ENCODE measurements at places on chromosomes 1 and 21. TPM values are rescaled to one million over a fixed set of nuclear protein-coding genes. Genes with fewer than 3 reads are reported as not detected.

DNA sequence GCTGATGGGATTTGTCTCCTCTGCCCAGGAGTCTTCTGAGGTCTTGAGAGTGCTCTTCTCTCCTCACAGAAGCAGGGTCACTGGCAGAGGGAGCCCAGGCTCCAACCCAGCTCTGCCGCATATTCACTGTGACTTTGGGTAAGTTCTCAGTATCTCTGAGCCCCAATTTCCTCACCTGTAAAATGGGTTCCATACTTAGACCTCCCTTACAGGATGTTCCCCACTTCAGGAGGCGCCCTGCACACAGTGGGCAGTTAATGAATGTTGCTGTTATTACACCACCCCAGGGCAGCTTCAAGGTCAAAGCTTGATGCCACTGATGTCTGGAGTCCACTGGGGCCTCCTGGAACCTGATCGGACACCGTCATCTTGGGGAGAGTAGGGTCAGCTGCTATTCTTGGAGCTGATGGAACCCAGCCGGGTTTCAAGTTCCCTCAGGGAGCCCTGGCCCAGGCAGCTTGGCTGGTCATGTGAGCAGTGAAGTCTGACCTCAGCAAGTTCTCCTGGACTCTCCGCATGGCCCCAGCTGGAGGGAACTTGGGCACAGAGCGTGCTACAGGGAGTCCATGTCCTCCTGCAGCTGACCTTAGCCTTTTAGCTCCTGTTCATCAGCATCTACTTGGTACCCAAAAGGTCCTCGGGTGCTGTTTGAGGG is 21.8 kb downstream of the COA7 start:
- DNase-seq: peak; percentile 33

The CYYR1 gene
- total RNA-seq: 5.5 TPM

DNA sequence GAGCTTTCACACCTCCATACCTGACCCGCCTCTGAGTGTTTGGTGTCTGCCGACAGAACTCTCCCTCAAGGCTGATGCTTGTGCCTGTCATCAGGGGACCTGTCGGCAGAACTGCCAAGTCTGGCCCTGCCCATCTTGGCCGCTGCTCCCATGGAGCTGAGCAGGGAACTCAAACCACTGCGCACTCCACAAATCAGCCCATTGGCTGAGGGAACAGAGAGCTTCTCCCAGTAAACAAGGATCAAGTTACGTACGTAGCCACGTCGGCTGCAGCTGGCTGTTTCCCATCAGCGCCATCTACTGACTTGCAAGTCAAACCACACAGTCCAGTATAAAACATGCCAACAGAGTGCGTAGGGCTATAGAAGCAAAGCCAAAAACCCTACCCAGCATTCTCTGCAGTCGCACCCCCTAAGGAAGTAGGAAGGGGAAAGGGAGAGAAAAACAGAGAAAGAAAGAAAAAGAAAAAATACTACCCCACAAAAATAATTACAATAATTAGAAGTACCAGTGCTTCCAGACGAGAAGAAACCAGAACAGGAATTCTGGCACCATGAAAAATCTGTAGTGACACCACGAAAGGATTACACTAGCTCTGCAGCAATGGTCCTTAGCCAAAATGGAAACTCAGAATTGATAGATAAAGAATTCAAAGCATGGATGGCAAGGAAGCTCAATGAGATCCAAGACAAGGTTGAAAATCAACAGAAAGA is 13.1 kb downstream of the KRTAP13-1 start:
- peak; percentile 65 for DNase-seq

DNA sequence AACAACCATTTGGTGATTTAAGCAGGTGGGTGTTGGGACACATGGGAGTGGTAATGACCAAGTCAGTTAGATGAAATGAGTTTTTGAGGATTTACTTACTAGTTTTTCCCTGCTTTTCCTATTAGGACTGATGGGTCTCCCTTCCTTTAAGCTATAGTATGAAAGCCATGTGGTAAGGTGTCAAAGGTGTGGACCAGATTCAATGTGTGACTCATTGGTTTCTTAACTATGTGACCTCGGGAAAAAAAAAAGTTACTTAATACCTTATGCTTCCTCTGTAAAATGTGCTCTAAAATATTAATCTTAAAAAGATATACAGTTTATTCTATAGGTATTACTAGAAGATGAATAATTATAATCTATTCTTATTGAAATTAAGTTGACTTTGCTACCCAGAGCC is 93.7 kb downstream of the DUSP10 start:
- no peak for DNase-seq

The SPRR1A gene
- not detected for total RNA-seq

The SLC9A1 gene
- 99.6 TPM for total RNA-seq

DNA sequence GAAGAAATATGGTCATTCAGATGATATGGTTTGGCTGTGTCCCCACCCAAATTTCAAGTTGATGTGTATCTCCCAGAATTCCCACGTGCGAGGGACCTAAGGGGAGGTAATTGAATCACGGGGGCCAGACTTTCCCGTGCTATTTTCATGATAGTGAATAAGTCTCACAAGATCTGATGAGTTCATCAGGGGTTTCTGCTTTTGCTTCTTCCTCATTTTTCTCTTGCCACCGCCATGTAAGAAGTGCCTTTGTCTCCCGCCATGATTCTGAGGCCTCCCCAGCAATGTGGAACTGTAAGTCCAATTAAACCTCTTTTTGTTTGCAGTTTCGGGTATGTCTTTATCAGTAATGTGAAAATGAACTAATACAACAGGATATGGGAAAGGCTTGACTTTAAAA is 1.4 kb upstream of the DPM3 start:
- DNase-seq: no peak

GRCh38 chr1:97089173-97089572 is 367.6 kb downstream of the PTBP2 start:
- no peak for DNase-seq

The ERICH3 gene
- total RNA-seq: 0.16 TPM

- no peak for DNase-seq
Observed at GRCh38 chr1:240496941-240497340, 115.0 kb downstream of the GREM2 start.

- no peak for DNase-seq
Observed at GRCh38 chr21:36749935-36750575, 51.1 kb downstream of the SIM2 start.

The PDE4DIP gene
- 43.8 TPM for total RNA-seq

The AMY1A gene
- total RNA-seq: not detected
